ENCODE measurements at places on chromosomes 16 and 17. TPM values are rescaled to one million over a fixed set of nuclear protein-coding genes. Genes with fewer than 3 reads are reported as not detected.

- no peak for DNase-seq
Measured at GRCh38 chr17:34171245-34171818, 83.8 kb upstream of the CCL2 start.

- DNase-seq = no peak
Measured at GRCh38 chr16:78100112-78100467, 636 bp downstream of the WWOX start.

GRCh38 chr17:57629470-57629869, 115.6 kb downstream of the CCDC182 start:
- no peak for DNase-seq

The TSNAXIP1 gene
- total RNA-seq = not detected

The NOXO1 gene
- 1.2 TPM for total RNA-seq

- no peak for DNase-seq
Measured at GRCh38 chr16:3007957-3008689, 4.6 kb upstream of the CLDN9 start.

DNA sequence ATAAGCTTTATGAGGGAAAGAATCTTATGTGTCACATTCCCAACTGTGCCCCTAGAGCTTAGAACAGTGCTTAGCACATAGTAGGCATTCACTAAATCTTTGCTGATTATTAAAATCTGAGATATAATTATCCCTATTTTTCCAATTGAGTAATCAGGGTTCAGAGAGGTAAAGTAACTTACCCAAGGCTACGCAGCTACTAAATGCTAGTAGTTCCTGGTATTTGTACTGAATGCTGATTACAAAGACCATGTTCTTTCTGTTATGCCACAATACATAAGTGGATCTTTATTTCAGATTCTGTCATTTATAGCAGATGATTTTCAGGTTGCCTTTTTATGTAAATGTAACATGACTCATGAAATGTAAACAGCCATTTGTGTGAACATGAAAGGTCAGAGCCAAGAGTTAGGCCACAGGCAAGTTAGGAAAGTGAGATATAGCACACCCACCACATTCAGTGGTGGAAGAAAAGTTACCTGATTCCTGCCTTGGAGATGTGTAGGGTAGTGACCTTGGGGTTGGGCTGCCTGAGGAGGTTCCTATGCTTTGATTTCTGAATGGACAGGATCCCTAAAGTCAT, 77.2 kb downstream of the FTO start:
- DNase-seq = no peak

DNA sequence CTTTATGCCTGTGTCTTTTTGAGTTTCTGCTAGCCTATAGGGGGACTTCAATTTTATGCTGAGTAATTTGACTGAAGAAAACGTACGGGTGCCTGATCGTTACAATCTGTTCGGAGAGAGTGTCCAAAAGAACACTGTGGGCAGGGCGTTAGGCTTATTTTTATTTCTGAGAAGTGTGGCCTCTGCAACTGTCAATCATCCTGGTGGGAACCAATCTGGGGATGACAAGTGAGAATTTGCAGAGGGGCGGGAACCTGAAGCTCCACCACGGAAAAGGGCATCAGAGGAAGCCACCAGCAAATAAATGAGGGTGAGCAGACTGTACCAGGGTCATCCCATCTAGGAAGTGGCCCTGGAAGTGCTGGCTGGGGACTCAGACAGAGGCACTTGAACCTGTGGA, 12.0 kb upstream of the CDYL2 start:
- no peak for DNase-seq

The FGF11 gene
- total RNA-seq = 10.8 TPM

The CACNG3 gene
- total RNA-seq = not detected

DNA sequence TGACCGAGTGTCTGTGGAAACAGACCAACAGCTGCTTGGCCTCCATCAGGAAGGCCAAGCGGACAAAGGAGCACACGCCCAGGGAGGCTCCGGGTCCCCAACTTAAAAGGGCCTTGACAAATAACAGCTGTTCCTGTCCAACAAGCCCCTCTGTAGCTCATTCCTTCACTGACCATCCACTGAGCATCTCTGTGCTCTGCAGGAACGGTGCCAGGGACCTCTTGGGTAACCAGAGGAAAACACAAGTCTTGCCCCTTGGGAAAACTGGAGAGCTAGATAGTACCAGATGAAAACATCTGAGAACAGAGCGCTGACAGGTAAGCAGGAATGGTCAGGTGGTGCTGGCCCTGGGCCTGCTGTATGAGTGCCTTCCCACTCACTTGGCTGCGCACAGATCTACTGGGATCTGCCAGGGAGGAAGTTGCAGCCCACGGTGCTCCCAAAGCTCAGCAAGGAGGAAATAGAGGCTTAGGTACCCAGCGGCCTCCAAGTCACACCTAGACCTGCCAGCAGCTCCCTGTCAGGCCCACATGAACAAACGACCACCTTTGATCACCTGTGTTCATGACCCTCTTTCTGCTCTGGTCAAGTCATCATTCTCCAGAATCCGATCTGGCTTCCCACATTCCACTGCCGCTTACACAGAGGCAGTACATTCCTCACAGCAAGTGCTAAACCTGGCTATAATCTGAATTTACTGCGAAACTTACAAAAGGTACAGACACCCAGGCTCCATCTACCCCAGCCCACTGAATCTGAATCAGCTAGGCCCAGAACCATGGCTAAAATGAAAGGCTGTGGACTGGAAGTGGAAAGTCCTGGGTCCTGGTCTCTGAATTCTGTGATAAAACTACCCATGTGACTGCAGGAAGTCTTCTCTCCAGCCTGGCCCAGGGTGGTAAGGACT, 12.5 kb downstream of the DCAKD start:
- no peak for DNase-seq

GRCh38 chr17:77473615-77474226, 333.0 kb downstream of the SEC14L1 start:
- no peak for DNase-seq

GRCh38 chr16:65537336-65537735, 415.5 kb upstream of the CDH11 start:
- DNase-seq = no peak

GRCh38 chr17:35086931-35087573, 23.5 kb upstream of the RFFL start:
- no peak for DNase-seq

- DNase-seq = no peak
Measured at GRCh38 chr17:41417127-41417526, 7.3 kb downstream of the KRT37 start.

GRCh38 chr16:56426585-56426984, 1.2 kb upstream of the AMFR start:
- DNase-seq = no peak

The SLC47A2 gene
- total RNA-seq = 0.74 TPM

GRCh38 chr16:1991135-1991551, 1.4 kb downstream of the SYNGR3 start:
- DNase-seq = no peak

- DNase-seq = no peak
Measured at GRCh38 chr17:3956983-3957382, 7.3 kb downstream of the ATP2A3 start.

The ENPP7 gene
- total RNA-seq = not detected

GRCh38 chr16:68283801-68284598, 19.7 kb downstream of the SLC7A6 start:
- no peak for DNase-seq

DNA sequence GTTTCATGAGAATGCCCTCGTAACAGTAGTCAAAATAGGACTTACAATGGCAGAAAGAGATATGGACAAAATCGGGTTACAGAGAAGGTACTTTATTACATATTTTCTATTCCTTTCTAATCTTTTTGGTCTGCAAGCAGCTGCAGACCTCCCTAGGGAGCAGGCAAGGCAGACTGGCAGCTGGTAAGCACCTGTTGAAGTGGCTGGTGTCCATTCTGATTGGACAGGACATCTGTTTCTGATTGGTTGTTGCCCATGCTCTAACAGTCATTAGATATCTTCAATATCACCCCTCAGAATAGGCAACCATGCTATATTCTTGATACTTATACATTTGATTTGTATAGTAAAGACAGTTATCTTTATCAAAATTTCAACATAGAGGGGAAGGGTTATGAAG, 606.3 kb downstream of the KCNJ2 start:
- no peak for DNase-seq
